ENCODE measurements at places on chromosomes 3 and 15. TPM values are rescaled to one million over a fixed set of nuclear protein-coding genes. Genes with fewer than 3 reads are reported as not detected.

EPHB1 gene
- polyA plus RNA-seq: 0.39 TPM

C2CD4A gene
- polyA plus RNA-seq: 0.17 TPM

MORC1 gene
- not detected for polyA plus RNA-seq

OIP5 gene
- not detected for polyA plus RNA-seq

GRK7 gene
- not detected for polyA plus RNA-seq

RHCG gene
- polyA plus RNA-seq: 373 TPM

TARS3 gene
- 7.8 TPM for polyA plus RNA-seq

AADACL2 gene
- polyA plus RNA-seq: not detected

GRAMD2A gene
- 2.7 TPM for polyA plus RNA-seq

CASR gene
- 14.8 TPM for polyA plus RNA-seq

SERPINI1 gene
- 35.3 TPM for polyA plus RNA-seq

ATP10A gene
- polyA plus RNA-seq: 4.0 TPM

GPR176 gene
- 2.9 TPM for polyA plus RNA-seq

CHAC1 gene
- 21.1 TPM for polyA plus RNA-seq

PLSCR2 gene
- not detected for polyA plus RNA-seq

PIK3CB gene
- polyA plus RNA-seq: 20.1 TPM

LMAN1L gene
- polyA plus RNA-seq: not detected

GOLGA8S gene
- polyA plus RNA-seq: 0.13 TPM

ITIH3 gene
- polyA plus RNA-seq: 2.1 TPM

HESX1 gene
- polyA plus RNA-seq: 2.1 TPM

CX3CR1 gene
- 0.99 TPM for polyA plus RNA-seq

DISP2 gene
- polyA plus RNA-seq: 0.04 TPM

ZNF774 gene
- 1.7 TPM for polyA plus RNA-seq

ATP13A5 gene
- not detected for polyA plus RNA-seq

PPM1L gene
- 2.8 TPM for polyA plus RNA-seq

SNURF gene
- polyA plus RNA-seq: 8.3 TPM

MCF2L2 gene
- polyA plus RNA-seq: 0.32 TPM

DPPA2 gene
- polyA plus RNA-seq: not detected

POLQ gene
- not detected for polyA plus RNA-seq

EOMES gene
- 0.22 TPM for polyA plus RNA-seq

FBXO40 gene
- not detected for polyA plus RNA-seq

C3orf70 gene
- 0.69 TPM for polyA plus RNA-seq

RBP2 gene
- 13.5 TPM for polyA plus RNA-seq

TMEM212 gene
- polyA plus RNA-seq: not detected

FBXW12 gene
- polyA plus RNA-seq: not detected

PXYLP1 gene
- polyA plus RNA-seq: 5.4 TPM

LARP6 gene
- 62.8 TPM for polyA plus RNA-seq

C3orf85 gene
- polyA plus RNA-seq: 40.4 TPM

INKA1 gene
- 9.1 TPM for polyA plus RNA-seq

SLC22A13 gene
- polyA plus RNA-seq: 9.9 TPM

ZNF662 gene
- 4.9 TPM for polyA plus RNA-seq

CLDN18 gene
- polyA plus RNA-seq: not detected

INAFM2 gene
- polyA plus RNA-seq: 14.7 TPM

IRAK2 gene
- polyA plus RNA-seq: 1.2 TPM

GOLGA6L7 gene
- not detected for polyA plus RNA-seq

LSMEM2 gene
- polyA plus RNA-seq: 0.62 TPM

LRTM1 gene
- polyA plus RNA-seq: not detected

Data from kidney (tissue), 22 donors.